ENCODE measurements at places on chromosomes 11 and 22. TPM values are rescaled to one million over a fixed set of nuclear protein-coding genes. Genes with fewer than 3 reads are reported as not detected.

Gene KRTAP5-9
- total RNA-seq = 0.53 TPM

Gene JHY
- 2.2 TPM for total RNA-seq

Gene SLC7A4
- not detected for total RNA-seq

Gene TST
- total RNA-seq = 7.2 TPM

Gene MYBPC3
- 0.46 TPM for total RNA-seq

Gene CCDC81
- 0.82 TPM for total RNA-seq

Gene SNX32
- total RNA-seq = 0.37 TPM

Gene RHOD
- total RNA-seq = not detected

Gene CBY1
- total RNA-seq = 7.3 TPM

Gene C22orf31
- total RNA-seq = not detected

Gene PATE4
- total RNA-seq = not detected

Gene SCGB1D2
- total RNA-seq = not detected

Gene EHF
- total RNA-seq = 1.1 TPM

Gene UPK3A
- 1.6 TPM for total RNA-seq

Data from activated B cell treated with CpG ODN at 0.5 μM for 24 hours (primary cell).